ENCODE measurements at places on chromosomes 16 and 17.
A peak's percentile ranks its signal among the peaks of the same experiment; 100 is the strongest.

- peak; percentile 52 for DNase-seq
These were observed 4.7 kb downstream of the KRABD2 start for GRCh38 chr17:8371786-8372185.

DNA sequence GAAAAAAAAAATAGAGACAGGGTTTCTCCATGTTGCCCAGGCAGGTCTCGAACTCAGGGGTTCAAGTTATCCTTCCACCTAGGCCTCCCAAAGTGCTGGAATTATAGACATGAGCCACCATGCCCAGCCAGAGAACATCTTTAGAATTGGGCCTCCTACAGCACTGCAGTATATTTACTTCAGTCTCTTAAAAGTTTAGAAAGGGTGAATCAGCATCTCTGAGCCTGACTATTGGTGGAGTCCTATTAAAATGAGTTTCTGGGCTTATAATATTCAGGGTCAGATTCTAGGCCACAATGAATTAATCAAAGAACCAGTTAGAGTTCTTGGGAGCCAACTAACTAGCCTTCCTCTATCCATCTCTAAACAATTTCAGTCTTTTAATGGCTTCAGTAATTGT is 22.8 kb downstream of the TADA2A start:
- DNase-seq: peak; percentile 21

- DNase-seq: no peak
These were observed 9.0 kb downstream of the ABR start for GRCh38 chr17:1170739-1171138.

- DNase-seq: peak; percentile 88
These were observed 101.9 kb downstream of the STX8 start for GRCh38 chr17:9473711-9474110.

DNA sequence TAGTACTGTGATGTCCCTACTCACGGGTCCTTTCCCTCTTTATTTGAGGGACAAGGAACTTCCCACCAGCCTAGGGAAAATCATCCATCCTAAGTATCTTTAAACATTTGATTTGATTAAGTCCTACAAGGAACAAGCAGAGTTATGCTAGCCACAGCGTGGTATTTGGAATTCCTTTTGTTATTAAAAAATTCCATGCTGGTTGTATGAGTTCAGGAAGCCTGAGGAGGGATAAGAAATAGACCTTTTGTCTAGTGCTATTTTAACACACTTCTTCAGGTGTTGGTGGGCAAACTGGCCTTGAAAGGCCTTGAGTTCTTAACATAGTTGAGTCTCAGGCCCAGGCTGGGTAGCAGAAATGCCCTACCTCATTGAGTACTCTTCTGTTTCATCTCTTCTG is 105.4 kb upstream of the TBX2 start:
- no peak for DNase-seq

GRCh38 chr16:4976611-4977145 is 18.5 kb downstream of the SEC14L5 start:
- no peak for DNase-seq

- DNase-seq: no peak
These were observed 42.6 kb upstream of the ZNF469 start for GRCh38 chr16:88339930-88340754.

GRCh38 chr17:63940584-63940983 is 8.5 kb upstream of the CD79B start:
- DNase-seq: no peak

DNA sequence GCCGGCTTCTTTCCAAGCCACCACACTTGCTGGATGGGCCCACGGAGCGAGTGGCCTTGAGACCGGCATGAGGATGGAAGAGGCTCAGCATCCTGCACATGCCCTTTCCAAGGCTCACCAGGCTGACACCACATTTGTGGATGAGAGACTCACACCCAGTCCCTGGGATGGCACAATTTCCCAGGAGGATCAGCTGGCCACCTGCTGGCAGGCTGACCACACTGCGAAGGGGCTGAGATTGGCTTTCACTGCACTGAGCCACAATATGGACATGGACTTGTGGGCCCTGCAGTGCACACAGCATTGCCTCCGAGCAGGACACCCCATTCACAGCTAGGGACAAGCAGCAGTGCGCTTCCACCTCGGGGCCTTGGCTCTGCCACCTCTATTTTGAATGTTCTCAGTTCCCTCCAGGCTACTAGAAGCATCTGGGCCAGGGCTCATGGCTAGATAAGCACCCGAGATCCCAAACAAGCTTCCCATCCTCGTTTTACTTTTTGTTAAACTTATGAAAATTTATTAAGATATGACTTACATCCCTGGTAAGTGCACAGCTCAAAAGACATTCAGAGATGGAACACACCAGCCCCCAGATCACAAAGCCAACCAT is 25.3 kb upstream of the KSR1 start:
- DNase-seq: peak; percentile 35

DNA sequence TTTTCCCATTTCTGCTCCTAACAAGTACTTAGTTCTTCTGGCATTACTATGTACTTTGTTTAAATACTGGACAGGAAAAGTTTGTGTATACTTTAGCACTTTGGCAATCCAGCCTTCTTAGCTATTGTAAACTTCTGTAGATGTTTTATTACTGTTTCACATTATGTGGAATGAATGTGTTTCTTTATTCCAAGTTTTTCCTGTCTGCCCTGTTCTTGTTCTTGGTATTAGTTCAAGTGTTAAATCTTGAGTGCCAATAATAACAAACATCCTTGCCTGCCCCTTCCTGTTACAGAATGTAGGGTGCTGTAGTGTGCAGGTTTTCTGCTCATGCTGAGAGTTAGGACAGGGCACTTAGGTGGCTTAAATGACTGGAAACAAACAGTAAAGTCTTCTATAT is 7.3 kb upstream of the CAPNS2 start:
- DNase-seq: peak; percentile 17

DNA sequence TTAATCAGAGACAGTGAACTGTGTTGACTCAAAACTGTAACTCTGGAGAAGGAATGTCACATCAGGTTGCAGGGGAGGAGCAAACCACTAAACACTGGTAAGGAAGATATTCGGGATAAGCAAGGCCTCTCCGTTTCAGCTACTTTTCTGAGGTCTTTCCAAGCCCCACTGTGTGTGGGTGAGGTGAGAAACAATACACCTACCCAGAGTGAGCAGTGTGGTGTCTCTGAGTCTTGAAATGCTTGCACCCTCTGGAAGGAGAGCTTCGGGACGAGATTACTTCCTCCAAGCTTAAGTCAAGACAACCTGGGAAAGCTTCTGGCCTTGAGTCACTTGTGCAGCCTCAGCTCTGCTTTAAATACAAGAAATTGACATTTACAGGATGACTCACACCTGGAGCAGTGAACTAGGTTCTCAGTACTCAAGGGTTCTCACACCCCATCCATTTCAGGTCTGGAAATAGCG is 2.5 kb upstream of the MAP3K14 start:
- peak; percentile 88 for DNase-seq

All from fibroblast of mammary gland (primary cell).